ENCODE measurements at places on chromosomes 13 and 19. TPM values are rescaled to one million over a fixed set of nuclear protein-coding genes. Genes with fewer than 3 reads are reported as not detected.
A peak's percentile ranks its signal among the peaks of the same experiment; 100 is the strongest.

DNA sequence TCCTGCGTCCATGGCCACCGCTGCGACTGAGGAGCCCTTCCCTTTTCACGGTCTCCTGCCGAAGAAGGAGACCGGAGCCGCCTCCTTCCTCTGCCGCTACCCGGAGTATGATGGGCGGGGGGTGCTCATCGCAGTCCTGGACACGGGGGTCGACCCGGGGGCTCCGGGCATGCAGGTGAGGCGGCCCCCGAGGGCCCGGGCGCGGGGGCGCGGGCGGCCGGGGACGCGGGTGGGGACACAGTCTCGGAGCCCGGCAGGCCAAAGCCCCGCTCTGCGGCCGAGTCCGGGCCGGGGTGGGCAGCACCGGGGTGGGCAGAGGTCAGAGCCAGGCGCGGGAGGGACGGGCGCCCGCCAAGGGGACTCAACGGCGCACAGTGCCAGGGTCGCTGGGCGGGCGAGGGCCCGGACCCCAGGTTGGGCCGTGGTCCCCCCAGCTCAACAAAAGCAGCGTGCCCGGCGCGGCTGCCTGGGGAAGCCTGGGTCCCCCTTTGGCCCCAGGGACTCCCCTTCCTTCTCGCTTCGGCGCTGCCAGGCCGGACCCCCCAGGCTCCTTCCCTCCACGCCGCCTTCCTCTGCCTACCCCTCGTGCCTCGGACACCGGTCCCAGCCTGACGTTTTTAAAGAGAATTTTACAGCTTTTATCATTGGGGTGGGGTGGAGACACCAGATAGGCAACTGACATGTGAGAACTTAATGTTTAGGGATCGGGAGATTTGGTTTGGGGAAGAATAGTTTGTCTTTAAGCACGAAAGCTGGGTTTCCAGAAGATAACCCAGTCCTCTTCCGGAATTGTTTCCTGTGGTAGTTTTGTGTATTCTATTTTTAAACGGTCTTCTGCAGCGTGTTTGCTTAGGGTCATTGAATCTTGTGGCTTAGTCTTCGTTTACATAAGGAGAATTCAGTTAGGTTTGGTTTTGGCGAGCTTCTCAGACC, 509 bp downstream of the TPP2 start:
- DNase-seq = no peak
- H3K27ac ChIP-seq = peak overlapping the region; percentile 94
- no peaks in the 10 kb centered on the region for H3K27me3 ChIP-seq
- peaks cover 43% of the 10 kb centered on the region for H3K4me1 ChIP-seq
- H3K36me3 ChIP-seq = peaks cover 2% of the 10 kb centered on the region
- H3K4me3 ChIP-seq = peak overlapping the region; percentile 92

DNA sequence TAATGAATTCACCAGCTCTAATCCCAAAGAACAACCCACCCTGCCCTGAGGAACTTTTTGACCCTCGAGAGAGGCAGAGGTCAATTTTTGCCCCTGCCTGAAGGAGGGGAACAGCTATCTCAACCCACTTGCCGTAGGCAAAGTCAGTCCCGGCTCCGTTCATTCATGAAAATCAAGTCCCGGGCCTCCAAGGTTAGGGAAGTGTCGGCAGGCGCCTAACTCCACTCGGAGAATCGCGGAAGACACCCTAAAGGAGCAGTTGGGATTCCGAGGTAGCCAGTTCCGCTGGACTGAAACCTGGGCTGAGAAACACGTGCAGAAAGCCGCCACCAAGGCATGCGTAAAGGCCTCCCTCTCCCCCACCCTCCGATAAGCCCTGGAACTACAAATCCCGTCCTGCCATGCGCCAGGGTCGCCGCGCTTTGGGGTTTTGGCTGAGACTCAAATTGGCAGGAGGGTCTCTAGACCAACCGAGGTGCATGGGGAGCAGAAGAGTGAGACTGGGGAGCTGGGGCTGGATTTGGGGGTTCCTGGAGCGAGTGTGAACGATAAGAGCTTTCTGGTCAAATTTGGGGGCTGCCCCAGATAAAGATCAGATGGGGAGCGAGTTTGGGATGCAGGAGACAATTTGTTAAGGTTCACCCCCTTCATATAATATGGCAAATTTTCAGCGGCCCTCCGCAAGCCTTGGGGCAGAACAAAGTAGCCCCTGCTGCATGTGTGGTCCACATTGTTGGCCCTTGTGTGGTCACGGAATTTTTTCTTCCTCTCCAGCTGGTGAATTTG, at the start of gene TNPO2:
Gene TNPO2 (minus strand): TSS at position 292 of the 786 bp plus-strand sequence. CDS start 2,955 bp downstream, outside the sequence.
- peak within 1 kb of the TSS; percentile 77 for H3K27ac ChIP-seq
- H3K4me3 ChIP-seq = peak within 1 kb of the TSS; percentile 67
- peaks cover 20% of the 10 kb centered on the region for H3K4me1 ChIP-seq
- no peaks in the 10 kb centered on the region for H3K27me3 ChIP-seq

- peaks cover 12% of the 10 kb centered on the region for H3K36me3 ChIP-seq
- H3K4me1 ChIP-seq = peaks cover 47% of the 10 kb centered on the region
- no peak overlapping the region for H3K27ac ChIP-seq
- no peaks in the 10 kb centered on the region for H3K27me3 ChIP-seq
These were observed 2.5 kb downstream of the TMEM259 start for GRCh38 chr19:1018393-1018792.

- H3K27me3 ChIP-seq = no peaks in the 10 kb centered on the region
- no peak overlapping the region for H3K27ac ChIP-seq
- DNase-seq = peak; percentile 19
- no peak overlapping the region for H3K4me3 ChIP-seq
- peaks cover 10% of the 10 kb centered on the region for H3K4me1 ChIP-seq
- no peaks in the 10 kb centered on the region for H3K36me3 ChIP-seq
These were observed 49.6 kb upstream of the ANKRD10 start for GRCh38 chr13:110964229-110965037.

GRCh38 chr13:75352641-75353327, 129.2 kb downstream of the TBC1D4 start:
- no peak overlapping the region for H3K4me3 ChIP-seq
- H3K4me1 ChIP-seq = peaks cover 24% of the 10 kb centered on the region
- no peak for DNase-seq
- H3K36me3 ChIP-seq = peaks cover 23% of the 10 kb centered on the region
- no peaks in the 10 kb centered on the region for H3K27me3 ChIP-seq

DNA sequence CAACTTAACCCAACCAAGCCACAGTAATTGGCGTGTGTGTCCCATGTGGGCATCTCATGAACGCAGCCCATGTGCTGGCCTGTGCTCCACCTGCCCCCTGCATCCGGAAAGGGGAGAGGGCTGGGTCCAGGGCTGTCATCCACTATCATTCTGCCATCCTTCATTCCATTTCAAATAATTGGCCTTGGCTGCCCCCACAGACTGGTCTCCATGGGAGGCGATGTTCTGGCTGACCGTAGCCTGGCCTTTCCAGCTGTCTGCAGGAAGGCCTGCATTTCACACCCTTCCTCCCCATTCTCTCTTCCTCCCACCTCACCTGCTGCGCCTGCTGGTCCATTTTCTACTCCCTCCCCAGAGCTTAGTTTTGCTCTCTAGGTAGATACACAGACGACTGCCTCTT, 442.8 kb downstream of the COG6 start:
- H3K4me3 ChIP-seq = no peak overlapping the region
- no peaks in the 10 kb centered on the region for H3K36me3 ChIP-seq
- H3K4me1 ChIP-seq = peaks cover 29% of the 10 kb centered on the region
- DNase-seq = no peak
- no peak overlapping the region for H3K27ac ChIP-seq
- H3K27me3 ChIP-seq = no peaks in the 10 kb centered on the region

The SYNE4 gene
- total RNA-seq = 23.0 TPM

The ZNF573 gene
- 16.0 TPM for total RNA-seq

The MAP2K2 gene
- total RNA-seq = 80.9 TPM

The C19orf33 gene
- 3.3 TPM for total RNA-seq

DNA sequence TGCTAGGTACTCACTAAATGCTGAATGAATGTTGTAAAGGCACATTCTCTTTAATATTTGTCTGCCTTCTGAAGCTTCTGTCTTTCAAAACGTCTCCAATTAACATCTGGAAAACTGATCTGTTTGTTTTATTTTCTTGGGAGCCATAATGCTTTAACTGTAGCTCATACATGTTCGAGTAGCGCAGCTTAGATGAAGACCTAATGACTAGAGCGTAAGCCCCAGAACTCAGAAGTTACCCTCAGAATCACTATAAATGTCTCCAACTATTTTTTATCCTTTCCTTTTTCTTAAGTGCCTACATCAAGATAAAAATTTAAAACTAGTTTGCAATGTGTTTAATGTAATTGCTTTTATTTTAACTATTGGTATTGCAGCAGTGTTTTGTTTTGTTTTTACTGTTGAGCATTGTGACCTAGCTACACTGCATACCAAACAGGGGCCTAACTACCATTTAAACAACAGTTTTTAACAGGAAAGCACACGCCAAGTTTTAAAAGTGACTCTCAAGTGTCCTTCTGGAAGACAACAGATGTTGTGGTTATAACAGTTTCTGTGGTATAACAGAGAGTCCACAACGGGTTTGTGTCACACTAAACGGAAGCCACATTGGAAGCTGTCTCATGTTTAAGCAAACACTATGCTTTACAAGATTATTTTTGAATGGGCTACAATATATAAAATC, 42.0 kb downstream of the MRPL57 start:
- H3K4me3 ChIP-seq = no peak overlapping the region
- H3K27me3 ChIP-seq = peaks cover 5% of the 10 kb centered on the region
- no peak for DNase-seq
- H3K4me1 ChIP-seq = peaks cover 7% of the 10 kb centered on the region

The NUMBL gene
- 0.49 TPM for total RNA-seq

The BABAM1 gene
- 70.0 TPM for total RNA-seq

- H3K36me3 ChIP-seq = no peaks in the 10 kb centered on the region
- H3K27ac ChIP-seq = no peak overlapping the region
- no peaks in the 10 kb centered on the region for H3K27me3 ChIP-seq
- H3K4me1 ChIP-seq = peaks cover 40% of the 10 kb centered on the region
- no peak overlapping the region for H3K4me3 ChIP-seq
- peak; percentile 63 for DNase-seq
These were observed 3.6 kb upstream of the MYO1F start for GRCh38 chr19:8580710-8581281.

The SH3GL1 gene
- total RNA-seq = 33.0 TPM

The CYP4F22 gene
- not detected for total RNA-seq
